Vagina (tissue), 2 donors: ENCODE measurements at places on chromosomes 5 and 9. TPM values are rescaled to one million over a fixed set of nuclear protein-coding genes. Genes with fewer than 3 reads are reported as not detected.
A peak's percentile ranks its signal among the peaks of the same experiment; 100 is the strongest.

GRCh38 chr5:77076961-77077828 lies 9.9 kb downstream of the ZBED3 start:
- no peaks in the 10 kb centered on the region for H3K27me3 ChIP-seq
- peak overlapping the region; percentile 66 for H3K27ac ChIP-seq
- DNase-seq, result no peak
- H3K4me3 ChIP-seq, result peak overlapping the region; percentile 65

GRCh38 chr5:144275329-144275728 lies 104.7 kb downstream of the KCTD16 start:
- no peak overlapping the region for H3K4me3 ChIP-seq
- H3K36me3 ChIP-seq, result no peaks in the 10 kb centered on the region
- H3K4me1 ChIP-seq, result no peaks in the 10 kb centered on the region
- no peak for DNase-seq

GRCh38 chr9:81058782-81059181 lies 630.6 kb downstream of the TLE1 start:
- H3K27me3 ChIP-seq, result no peaks in the 10 kb centered on the region
- H3K36me3 ChIP-seq, result no peaks in the 10 kb centered on the region
- no peak overlapping the region for H3K27ac ChIP-seq
- no peak overlapping the region for H3K4me3 ChIP-seq
- DNase-seq, result no peak

Gene SAPCD2
- 2.7 TPM for total RNA-seq

DNA sequence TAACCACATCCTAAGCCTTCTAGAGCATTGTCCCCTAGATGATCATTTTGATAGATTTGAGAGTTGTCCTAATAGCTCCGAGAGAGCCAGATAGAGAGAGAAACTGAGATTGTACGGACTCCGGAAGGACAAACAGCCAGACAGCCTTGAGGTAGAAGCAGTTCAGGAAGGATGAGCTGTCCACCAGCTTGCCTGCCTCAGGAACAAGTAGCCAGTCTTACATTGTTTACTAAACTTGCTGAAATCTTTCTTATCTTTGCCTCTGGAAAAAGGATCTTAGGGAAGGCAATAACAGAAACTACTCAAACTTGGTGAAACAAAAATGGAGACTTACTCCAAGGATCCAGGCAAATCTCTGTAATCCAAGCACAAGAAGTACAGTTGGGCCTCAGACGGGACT lies 39.0 kb upstream of the SAP30L start:
- H3K27ac ChIP-seq, result no peak overlapping the region
- no peak overlapping the region for H3K4me3 ChIP-seq
- peaks cover 4% of the 10 kb centered on the region for H3K36me3 ChIP-seq
- H3K4me1 ChIP-seq, result peaks cover 9% of the 10 kb centered on the region
- H3K27me3 ChIP-seq, result no peaks in the 10 kb centered on the region
